ENCODE measurements at places on chromosomes 16 and 17.

- DNase-seq: no peak
These were observed 401.0 kb upstream of the ZFHX3 start for GRCh38 chr16:73448970-73449369.

- no peak for DNase-seq
These were observed 27.9 kb downstream of the MBTPS1 start for GRCh38 chr16:84088695-84089395.

DNA sequence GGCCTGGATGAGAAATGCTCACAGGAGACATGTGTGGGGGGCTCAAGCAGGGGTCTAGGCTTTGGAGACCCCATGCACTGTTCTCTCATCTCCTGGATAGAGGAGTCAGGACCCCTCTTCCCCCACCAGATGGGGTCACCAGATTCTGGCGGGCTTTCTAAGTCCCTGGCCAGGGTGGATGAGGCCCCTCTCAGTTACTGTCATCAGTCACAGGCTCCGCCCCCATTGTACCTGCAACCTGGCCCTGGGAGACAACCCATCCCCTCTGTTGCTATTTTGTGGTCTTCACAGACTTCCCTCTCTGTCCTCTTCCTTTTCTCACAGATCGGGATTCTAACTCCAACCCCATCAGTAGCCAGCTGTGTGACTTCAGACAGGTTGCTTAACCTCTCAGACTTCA is 33.5 kb upstream of the NDRG4 start:
- no peak for DNase-seq

- no peak for DNase-seq
These were observed 13.1 kb downstream of the CCR7 start for GRCh38 chr17:40551879-40552768.

DNA sequence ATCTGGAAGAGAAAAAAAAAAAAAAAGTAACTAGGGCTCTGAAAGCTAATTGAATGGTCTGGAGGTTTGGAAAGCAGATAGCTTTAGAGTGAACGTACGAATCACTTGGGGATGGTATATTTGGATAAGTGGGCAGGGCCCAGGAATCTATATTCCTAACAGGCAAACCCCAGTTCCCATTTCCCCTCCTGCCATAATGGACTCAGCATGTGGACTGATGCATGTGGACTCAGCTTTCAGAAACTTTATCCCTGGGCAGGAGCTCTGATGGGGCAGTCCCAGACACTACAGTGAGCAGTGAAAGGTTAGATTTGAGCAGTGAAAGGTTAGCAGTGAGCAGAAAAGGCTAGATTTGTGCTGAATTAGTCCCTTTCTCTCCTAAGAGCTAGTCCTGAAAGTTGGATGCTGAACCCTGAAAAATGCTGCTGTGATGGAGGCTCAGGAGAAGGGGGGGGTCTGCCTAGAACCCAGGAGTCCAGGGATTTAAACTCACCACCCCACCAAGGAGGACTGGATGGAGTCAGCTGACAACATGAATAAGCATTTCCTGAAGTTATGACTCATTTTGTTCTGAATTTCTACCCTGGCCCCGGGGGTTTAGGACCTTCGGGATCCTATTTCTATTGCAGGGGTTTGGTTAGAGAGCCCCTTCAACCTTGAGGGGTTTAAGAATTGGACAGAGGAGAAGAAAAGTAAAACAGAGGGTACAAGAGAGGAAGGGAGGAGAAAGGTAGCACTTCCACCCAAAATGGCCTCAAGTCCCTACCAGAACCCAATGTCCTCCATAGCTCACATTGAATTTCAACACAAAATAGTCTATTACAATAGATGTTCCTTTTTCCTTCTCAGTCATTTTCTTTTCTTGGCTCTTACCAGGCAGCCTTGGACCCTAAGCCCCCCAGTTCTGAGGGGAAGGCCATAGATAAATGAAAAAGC is 10.3 kb upstream of the FZD2 start:
- DNase-seq: peak; percentile 7

DNA sequence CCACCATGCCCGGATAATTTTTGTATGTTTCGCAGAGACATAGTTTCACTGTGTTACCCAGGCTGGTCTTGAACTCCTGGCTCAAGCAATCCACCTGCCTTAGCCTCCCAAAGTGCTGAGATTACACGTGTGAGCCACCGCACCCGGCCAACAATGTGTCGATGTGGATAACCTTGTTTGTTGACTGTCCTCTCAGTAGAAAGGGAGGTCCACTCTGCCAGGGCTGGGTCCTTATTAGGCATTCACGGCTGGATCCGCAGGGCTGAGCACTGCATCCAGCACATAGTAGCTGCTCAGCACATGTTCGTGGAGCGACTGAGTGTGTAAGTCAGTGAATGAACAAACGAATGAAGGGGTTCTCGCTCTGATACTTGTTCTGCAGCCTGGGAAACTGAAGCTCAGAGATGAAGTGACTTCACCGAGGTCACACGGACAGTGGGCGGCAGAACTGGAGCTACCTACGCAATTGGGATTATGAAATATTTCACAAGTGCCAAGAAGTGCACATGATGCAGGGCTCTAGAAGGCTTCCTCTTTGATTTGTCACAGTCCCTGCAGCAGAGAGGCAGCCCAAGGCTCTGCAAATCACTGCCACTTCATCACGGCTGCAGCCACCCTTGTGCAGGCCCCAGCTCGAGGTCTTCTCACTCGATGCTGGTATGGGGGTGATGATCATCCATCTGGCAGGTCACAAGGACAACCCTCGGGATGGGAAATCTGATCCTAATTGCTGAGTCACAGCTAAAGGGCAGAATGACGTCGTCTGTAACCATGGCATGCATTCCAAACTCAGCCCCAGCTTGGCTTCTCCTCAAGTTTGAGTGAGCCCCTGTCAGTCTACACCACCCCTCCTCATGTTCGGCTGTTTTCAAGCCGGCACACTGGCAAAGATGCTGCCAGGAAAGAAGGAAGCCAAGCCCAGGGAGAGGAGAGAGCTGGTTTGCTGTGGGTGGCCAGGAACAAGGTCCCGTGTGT is 28.0 kb upstream of the SNN start:
- peak; percentile 14 for DNase-seq

- peak; percentile 4 for DNase-seq
These were observed 38.7 kb downstream of the LAT start for GRCh38 chr16:29023279-29024277.

- no peak for DNase-seq
These were observed 75.9 kb downstream of the USP22 start for GRCh38 chr17:20966870-20967269.

DNA sequence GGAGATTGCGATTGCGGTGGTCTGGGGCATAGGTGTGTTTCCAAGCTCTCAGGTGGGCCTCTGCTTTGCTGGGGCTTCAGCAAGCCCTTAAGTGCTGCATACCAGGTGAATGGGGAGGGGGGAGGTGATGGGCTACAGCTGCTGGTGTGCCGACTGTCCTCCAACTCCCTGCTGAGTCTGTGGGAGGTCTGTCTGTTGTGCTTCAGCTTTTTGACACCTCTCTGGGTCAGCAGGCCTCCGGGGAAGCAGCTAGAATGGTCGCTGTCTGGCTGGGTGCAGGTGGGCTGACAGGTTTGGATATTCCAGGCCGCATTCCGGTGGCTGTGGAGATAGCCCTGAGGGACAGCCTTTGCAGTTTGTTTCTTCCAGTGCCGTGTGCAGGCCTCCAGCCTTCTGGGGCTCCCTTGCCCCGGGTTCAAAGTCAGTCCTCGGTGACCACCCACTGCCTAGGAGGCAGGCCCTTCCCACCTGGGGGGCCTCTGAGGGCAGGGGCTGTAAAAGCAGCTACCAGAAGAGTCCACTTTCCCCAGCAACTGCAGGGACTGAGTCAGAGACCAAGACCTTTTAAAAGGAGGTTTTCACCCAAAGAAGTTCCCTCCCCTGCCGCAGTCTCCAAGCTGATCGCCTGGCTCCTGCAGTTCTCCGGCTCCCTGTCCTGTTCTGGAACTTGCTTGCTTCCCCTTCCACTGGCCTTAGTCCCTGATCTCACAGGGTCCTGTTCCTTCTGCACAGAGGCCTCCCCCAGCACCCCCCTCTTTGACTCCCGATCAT is 2.0 kb upstream of the TTYH2 start:
- DNase-seq: peak; percentile 28

DNA sequence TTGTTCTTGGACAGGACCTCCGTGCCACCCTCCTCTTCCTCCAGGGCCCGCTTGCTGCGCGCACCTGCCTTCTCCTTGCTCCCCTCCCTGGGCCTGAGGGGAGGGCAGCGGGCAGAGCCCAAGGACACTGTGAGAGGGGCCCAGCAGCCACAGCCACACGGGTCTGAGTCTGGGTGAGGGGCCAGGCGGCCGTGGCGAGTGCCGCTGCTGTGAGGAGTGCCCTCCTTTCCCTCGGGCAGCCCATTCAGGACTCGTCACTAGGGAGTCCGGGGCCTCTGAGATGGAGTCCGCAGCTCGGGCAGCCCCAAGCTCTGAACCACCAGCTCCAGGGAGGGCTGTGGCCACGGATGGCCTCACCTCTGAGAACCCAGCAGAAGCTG is 5.6 kb downstream of the DUS1L start:
- no peak for DNase-seq

GRCh38 chr17:75764711-75765421 is at the start of gene GALK1:
Gene GALK1, minus strand, starts transcription at chr17:75765192. Its CDS starts 56 bp downstream, at chr17:75765136.
- DNase-seq: peak; percentile 82

GRCh38 chr16:86846136-86846535 is 267.8 kb downstream of the FOXL1 start:
- DNase-seq: no peak

GRCh38 chr16:27431773-27432532 is 30.0 kb downstream of the IL21R start:
- no peak for DNase-seq

- no peak for DNase-seq
These were observed 626 bp downstream of the TUBB3 start for GRCh38 chr16:89923640-89924296.

- no peak for DNase-seq
These were observed 42.7 kb upstream of the ICAM2 start for GRCh38 chr17:64063088-64063487.

- DNase-seq: no peak
These were observed 21.2 kb downstream of the SREBF1 start for GRCh38 chr17:17815436-17816200.

DNA sequence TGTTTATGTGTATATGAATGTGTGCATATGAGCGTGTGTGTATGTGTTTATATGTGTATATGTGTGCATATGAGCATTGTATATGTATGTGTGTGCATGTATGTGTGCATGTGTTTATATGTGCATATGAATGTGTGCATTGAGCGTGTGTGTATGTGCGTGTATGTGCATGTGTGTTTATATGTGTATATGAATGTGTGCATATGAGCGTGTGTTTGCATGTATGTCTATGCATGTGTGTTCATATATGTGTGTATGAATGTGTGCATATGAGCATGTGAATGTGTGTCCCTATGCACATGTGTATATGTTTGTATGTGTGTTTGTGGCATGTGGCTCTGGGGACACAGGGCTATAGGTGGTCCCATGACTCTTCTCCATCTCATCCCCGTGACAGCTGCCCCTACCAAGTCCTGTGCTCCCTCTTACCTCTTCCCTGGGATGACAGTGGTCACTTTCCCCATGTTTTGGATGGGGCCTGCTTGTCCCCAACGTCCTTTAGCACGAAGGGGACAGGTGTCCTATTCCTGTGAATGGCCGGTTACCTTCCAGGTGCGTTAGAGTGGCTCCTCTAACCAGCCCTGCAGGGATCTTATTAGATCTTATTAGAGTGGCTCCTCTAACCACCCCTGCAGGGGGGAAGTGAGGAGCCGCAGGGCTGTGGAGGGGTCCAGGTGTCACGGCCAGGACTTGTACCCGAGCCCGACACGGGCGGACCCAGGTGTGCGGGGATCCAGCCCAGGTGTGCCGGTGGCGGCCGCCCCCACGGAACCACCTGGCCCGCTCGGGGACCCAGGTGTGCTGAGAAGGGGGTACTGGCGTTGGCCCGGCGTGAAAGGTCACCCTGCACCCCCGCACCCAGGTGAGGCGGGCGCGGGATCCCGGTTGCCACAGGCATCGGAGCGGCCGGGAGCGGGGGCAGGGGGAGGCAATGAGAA is 105.6 kb downstream of the SEC14L1 start:
- no peak for DNase-seq

GRCh38 chr17:49978501-49978900 is 9.5 kb downstream of the DLX4 start:
- peak; percentile 58 for DNase-seq

- DNase-seq: no peak
These were observed 58.2 kb downstream of the RAP1GAP2 start for GRCh38 chr17:2854143-2855055.

GRCh38 chr16:81261049-81261648 is 22.7 kb downstream of the BCO1 start:
- DNase-seq: no peak

- no peak for DNase-seq
These were observed 283.1 kb downstream of the SEC14L1 start for GRCh38 chr17:77423589-77424451.

DNA sequence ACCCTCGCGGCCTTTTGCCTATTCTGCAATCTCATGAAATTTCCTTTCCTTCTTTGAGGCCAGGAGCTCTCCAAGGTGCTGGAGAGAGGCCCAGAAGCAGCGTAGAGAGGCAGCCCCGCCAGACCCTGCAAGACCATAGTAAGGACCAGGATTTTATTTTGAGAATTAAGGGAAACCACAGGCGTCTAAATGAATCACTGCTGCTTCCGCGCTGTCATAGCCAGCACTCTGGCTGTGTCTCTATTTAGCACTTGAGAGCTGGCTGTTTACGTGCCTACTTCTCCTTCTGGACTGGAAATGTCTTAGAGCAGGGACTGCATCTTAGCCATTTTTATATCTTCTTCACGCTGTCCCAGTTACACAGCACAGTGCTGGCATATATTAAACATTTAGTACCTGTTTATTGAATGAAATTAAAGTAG is 37.6 kb upstream of the PIRT start:
- DNase-seq: no peak

GRCh38 chr17:50934672-50935220 is 68.6 kb upstream of the TOB1 start:
- DNase-seq: peak; percentile 66

DNA sequence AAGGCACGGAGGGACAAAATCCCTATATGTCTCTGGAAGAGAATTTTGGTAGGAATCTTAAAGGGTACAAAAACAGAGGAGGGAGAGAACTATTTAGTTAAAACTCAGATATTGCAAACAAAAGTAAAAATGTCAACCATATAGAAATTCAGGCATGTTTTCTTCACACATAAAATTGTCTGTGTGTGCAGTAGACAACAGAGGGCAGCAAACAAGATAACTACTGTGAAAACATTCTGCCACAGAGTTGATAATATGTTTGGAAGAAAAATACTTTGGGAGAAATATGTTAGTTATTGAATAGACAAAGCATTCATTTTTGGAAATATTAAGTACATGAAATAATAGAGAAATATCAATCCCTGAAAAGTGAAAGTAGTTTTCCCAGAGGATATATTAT is 56.2 kb downstream of the SNX11 start:
- DNase-seq: no peak

DNA sequence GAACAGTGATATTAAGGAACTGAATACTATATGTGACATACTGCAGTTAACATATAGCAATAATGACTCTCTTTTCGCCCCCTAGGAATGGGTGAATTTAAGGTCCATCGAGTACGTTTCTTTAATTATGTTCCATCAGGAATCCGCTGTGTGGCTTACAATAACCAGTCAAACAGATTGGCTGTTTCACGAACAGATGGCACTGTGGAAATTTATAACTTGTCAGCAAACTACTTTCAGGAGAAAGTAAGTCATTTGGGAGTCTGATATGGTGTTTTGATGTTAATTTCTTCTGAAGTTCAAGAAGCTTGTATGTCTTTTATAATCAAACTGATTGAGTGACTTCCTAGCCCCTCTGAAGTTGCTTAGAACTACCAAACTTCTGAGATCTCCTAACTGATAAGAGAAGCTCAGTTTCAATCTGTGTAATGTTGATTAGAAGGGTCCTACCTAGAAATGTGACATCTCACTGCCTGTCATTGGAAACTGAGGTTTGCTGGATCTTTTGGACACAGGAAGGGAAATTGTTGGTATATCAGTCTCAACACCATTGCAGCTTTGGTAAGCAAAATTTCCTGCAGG is 1.0 kb downstream of the UTP4 start:
- no peak for DNase-seq

- DNase-seq: peak; percentile 54
These were observed at the start of gene SPNS3 for GRCh38 chr17:4433515-4434031. Gene SPNS3, plus strand, starts transcription at chr17:4433940. Its CDS starts 28 bp downstream, at chr17:4433968.

Measured in Kasumi-1 (cell line).